ENCODE measurements at places on chromosomes 3 and 15.
A peak's percentile ranks its signal among the peaks of the same experiment; 100 is the strongest.

DNA sequence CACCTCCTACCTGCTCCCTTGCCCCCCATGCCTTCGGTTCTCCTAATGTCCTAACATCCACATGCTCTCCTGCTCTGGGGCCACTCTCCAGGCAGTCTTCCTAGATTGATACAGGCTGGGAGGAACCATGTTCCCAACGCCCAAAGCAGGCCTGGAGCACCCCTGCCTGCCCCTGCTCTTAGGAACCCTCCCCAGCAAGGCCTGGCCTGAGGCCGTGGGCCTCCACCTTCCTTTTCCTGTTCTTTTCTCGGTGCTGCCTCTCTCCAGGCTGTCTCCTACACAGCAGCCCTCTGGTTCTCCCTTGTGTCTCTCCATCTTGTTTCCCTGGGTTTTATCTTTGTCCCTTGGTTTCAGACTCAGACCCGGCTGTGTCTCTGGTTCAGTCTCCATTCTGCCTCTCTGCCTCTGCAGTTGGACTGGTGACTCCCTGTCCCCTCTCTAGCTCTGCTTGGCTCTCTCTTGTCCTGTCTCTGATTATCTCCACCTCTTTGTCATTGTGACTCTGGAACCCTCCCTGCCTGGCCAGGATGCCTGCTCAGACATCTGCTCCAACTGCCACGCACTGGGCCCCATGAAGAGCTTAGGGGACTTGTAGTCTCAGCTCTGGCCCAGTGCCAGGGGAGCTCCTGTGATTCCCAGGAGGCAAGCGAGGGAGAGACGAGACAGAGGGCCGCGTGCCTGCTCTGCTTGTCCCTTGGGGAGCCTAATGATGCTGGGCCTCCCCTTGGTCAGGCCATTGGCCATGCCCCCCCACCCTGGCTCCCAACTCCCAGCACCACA is 26.0 kb upstream of the RPL29 start:
- peak; percentile 25 for DNase-seq

GRCh38 chr15:40894681-40895448 is 615 bp downstream of the VPS18 start:
- peak; percentile 76 for DNase-seq

GRCh38 chr3:134028486-134029255 is 1.1 kb downstream of the SLCO2A1 start:
- DNase-seq = no peak

DNA sequence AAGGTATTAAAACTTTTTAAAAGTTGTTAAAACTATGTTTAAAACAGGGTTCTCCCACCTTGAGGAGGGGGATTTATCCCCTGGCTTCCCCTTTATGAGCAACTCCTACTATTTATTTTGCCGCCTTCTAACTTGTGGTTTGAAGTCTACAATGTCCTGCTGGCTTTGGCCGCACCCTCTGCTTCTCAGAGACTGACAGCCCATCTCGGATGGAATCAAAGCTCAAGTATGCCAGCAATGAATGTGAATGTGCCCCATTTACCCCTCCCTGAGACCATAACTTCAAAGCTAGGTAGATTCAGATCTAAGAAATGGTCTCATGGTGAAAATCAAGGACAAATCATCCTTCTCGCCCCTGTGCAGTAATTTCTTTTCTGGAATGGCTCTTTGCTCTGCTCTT is 10.3 kb downstream of the ZBTB38 start:
- no peak for DNase-seq

DNA sequence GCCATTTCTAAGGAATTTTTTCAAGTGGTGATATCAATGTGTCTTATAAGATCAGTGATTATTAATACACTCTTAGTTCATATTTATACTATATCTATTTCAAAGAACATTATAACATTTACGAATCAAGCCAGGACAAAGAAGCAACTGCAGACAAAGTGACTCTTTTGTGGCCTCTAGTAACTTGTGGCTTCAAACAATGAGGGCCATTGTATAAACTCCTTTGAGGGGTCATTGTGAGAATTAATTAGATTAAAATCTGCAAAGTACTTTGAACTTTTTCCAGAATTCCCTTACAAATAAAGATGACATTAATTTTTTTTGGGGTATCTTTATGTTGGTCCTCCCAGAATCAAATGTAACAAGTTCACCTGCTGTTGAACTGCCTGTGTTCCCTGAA is 12.3 kb upstream of the SLC30A4 start:
- no peak for DNase-seq

- DNase-seq = peak; percentile 89
Measured at GRCh38 chr3:111810909-111811308, 48.2 kb upstream of the PHLDB2 start.

GRCh38 chr3:124373524-124373923 is 356.7 kb upstream of the UMPS start:
- DNase-seq = no peak

- no peak for DNase-seq
Measured at GRCh38 chr3:150805354-150805753, 42.4 kb upstream of the SIAH2 start.

DNA sequence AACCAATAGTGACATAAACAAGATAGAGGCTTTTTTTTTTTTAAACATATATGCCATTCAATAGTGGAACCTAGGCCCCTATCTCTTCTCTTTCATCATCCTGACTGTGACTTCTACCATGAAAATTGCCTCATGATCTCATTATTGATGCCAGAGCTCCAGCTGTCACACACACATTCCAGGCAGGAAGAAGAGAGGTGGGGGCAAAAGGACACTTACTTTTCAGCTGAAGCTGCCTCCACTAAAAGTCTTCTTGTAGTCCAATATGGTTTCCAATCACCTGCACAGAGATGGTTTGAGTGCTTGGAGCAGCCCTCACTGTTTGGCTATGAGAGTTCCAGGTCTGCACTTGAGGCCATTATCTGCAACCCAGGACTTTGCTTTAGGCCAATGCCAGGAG is 45.0 kb downstream of the CLEC3B start:
- DNase-seq = no peak

DNA sequence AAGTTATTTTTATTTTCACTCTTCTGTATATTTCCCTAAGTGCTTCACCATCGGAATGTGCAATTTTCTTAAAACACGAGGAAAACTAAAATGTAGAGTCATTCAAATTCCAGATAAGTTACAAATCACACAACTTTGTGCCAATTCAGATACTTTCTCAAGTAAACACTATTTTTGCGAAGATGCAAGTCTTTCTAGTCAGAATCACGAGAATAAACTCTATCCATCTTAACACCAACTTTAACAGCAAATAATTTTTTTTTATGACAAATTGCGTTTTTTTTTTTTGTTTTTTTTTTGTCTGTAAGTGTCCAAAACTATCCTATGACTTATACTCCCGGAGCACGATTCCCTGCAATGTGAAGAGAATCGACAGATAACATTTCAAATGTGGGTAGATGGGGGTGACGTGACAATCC is 1.3 kb downstream of the STAG1 start:
- peak; percentile 66 for DNase-seq

GRCh38 chr15:58864602-58865424 is 68.7 kb downstream of the SLTM start:
- peak; percentile 33 for DNase-seq
